Mammary epithelial cell (primary cell): ENCODE measurements at places on chromosomes 1 and 21. TPM values are rescaled to one million over a fixed set of nuclear protein-coding genes. Genes with fewer than 3 reads are reported as not detected.

- DNase-seq = no peak
These were observed 157.1 kb downstream of the ELAVL4 start for GRCh38 chr1:50265790-50266314.

- DNase-seq = no peak
These were observed 44.4 kb upstream of the PCBP3 start for GRCh38 chr21:45599146-45599581.

DNA sequence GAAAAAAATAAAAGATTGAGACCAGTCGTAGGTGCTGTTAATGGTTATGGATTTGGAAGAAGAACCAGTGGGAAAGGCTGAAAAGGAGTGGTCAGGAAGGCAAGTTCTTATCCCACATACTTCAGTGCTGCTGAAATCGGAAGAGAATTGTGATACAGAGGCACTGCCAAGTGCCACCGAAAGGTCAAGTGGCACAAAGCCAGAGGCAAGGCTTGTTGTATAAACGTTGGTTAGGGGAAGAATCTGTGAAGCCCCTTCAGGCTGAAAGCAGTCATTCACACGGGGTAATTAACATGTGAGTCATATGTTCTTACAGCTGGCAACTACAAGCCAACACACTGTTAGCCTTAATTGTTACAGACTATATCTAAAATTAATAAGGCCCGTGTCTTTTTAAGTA is 48.8 kb downstream of the ZBTB40 start:
- peak; percentile 67 for DNase-seq

- DNase-seq = no peak
These were observed 2.2 kb downstream of the MTARC1 start for GRCh38 chr1:220788900-220789299.

Gene CLDN8
- not detected in 2 replicates for total RNA-seq

- DNase-seq = peak; percentile 61
These were observed 78.5 kb upstream of the CAMK1G start for GRCh38 chr1:209505044-209505443.

Gene SMIM1
- total RNA-seq = 2.1 TPM in 1 of 2 replicates, not detected in the other

GRCh38 chr1:60988891-60989290 is 93.5 kb upstream of the NFIA start:
- no peak for DNase-seq

GRCh38 chr1:184854496-184855140 is 100.0 kb upstream of the EDEM3 start:
- no peak for DNase-seq
